ENCODE measurements at places on chromosomes 2 and 18.
A peak's percentile ranks its signal among the peaks of the same experiment; 100 is the strongest.

GRCh38 chr2:241354668-241355658, 1.1 kb upstream of the FARP2 start:
- DNase-seq = peak; percentile 58

DNA sequence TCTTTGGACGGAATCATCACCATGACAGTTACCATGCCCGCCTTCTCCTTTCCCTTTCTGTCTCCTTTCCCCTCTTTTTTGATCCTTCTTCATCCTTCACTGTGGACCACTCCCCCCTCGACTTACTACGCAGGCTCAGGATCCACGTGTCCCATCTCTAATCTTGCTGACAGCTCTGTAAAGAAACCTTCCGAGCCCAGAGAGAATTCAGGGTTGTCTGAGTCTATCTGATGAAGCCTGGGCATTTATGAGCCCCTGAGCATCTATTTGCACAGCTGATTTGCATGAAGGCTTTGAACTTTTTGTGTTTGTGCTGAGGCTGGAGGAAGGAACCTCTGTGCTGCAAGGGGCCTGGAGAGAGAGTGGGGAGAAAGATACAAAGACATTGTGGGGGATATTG, 50.7 kb downstream of the CIB4 start:
- DNase-seq = peak; percentile 90

DNA sequence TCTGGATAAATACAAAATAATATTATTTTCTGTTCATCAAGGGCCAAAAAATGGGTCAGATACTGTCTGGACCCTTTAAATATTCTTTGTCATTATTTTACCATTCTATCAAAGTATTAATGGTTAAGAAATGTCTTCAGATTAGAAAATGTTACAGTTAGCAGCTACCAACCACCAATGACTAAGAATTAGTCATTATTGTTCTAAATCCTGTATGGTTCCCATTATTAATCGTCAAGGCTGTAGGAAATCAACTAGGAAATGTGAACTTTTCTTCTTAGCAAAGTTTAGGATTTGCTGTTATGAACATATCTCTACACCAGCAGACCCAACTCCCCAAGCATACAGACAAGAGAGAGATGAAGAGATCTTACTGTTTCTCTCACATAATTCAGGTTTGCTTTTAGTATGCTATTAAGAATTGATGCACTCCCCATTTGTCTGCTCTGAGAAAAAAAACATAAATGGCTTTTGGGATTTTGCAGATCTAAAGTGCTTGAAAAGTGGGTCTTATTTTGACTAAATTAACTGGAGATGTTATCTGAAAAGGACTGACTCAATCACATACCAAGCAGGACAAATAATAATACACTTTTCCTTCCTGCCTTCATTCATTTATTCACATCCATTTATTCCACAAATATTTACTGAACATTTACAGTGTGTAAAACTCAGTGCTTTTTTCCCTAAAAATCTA, 147.7 kb downstream of the PPP1R1C start:
- no peak for DNase-seq

- DNase-seq = no peak
Measured at GRCh38 chr2:14702258-14702657, 69.7 kb downstream of the LRATD1 start.

DNA sequence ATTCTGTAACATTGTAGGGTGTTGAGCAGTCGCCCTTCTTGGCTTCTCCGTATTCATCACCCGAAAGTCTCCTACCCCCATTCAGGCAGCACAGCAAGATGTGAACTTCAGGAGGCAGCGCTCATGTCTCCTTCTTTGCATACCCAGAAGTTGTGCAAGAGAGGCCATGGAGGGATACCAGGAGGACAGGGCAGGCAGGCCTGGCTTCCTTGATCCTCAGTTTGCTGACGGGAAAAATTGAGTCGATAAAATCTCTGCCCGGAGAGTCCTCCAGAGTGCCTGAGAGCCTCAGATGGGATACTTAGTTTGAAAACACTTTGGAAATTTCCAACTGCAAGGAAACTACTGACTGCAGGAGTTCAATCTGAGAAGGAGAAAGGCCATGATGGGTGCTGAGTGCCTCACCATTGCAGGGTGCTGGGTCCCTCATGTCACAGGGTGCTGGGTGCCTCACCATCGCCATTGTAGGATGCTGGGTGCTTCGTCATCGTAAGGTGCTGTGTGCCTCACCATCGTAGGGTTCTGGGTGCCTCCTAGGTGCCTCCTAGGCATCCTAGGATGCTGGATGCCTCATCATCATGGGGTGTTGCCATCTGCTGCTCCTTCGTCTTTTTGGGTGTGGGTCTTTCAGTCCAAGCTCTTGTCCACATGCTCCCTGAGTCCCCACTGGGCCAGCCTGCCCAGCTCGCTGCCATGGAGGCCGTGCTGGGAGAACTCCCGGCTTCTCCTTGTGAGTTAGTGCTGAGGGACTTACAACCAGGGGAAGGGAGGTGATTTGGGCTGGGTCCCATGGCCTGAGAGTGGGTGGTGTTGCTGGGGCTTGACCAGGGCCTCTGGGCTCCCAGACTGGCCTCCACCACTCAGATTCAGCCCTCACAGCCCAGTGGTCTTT, 162.4 kb downstream of the DDX1 start:
- DNase-seq = no peak

DNA sequence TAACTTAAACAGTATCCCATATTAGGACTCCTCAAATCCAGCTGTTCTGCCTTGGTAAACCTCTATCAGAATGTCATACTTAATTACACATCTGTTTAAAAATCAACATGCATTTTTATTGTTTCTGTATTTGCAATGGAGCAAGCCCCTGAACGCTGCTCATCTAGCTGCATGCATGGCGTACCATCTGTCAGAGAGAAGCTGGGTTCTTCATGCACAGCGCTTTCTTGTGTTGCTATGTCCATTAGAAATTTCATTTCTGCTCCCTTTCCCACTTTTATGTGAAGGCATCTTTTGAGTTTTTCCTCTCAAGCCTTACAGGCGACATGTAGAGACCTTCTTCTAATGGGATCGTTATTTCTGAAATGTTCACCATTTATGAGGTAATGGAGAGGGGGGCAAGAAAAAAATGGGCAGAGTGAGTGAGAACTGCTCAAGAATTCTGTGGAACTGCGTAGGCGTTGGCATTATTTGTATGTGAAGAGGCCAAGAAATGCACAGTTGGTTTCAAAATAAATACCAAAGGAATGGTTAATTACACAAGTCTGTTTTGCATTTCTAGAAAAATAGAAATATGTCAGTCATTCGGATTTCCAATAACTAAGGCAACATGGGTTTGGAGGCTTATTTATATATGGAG, 31.6 kb downstream of the INSIG2 start:
- DNase-seq = no peak

GRCh38 chr2:168422584-168422983, 33.5 kb upstream of the CERS6 start:
- DNase-seq = no peak

Data from NCI-H526 treated with DMSO at 0.1 percent for 48 hours (cell line).